Head of caudate nucleus (tissue), 42 donors: ENCODE measurements at places on chromosomes 7 and 10.

GRCh38 chr10:43739161-43739560 is 90.5 kb upstream of the ZNF32 start:
- DNase-seq, result no peak

GRCh38 chr7:155460926-155461613 is 3.1 kb downstream of the EN2 start:
- DNase-seq, result no peak

DNA sequence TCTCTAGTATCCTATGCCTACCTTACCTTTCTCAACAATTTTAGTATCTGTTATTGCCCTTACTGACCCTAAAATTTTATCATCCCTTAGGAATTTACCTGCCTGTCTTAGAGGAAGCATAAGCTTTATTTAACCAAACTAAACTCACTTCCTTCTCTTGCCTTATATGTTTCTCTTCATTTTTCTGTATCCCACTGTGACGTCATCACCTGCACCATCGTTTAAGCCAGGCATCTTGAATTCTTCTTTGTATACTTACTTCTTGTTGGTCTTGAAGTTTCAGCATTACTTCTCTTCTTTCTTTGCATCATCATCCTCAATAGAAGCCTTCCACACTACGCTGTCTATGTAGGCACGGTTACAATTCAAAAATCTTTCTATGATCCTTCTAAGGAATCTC is 231.0 kb upstream of the SMIM30 start:
- no peak for DNase-seq

DNA sequence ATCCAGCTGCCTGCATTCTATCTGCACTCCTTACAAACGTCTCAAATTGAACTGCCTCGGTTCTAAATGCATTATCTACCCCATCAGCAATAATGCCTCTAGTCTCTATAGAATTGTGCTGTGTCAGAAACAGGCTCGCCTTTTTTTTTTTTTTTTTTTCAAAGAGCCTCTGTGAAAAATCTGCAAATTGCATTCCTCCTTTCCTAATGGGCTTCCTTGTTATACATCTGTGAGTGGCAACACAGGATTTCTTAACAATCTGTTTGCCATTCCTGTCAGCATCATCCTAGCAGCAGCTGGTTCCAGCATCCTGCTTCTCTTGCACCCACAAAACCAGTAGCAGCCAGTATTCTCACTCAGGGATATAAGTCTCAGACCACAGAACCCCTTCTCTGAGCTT is 413.5 kb upstream of the SEMA3D start:
- DNase-seq, result no peak

DNA sequence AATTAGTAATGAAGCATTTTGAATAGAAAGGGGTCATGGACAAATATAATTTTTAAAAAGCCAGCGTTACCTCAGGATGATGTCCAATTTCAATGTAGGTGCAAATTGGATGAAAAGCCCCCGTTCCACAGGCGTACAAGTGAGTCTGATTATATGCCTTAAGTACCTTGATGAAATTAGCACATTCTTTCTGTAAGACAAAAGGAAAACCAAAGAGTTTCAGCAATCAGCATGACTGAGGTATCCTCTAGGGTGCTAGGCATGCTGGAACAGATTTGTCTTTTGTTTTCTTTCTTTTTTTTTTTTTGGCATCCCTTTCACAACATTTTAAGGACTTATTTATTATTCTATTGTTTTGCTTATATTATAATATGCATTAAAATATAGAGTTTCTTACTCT is 84.2 kb downstream of the SEMA3A start:
- DNase-seq, result no peak

GRCh38 chr10:77593771-77594470 is 43.7 kb downstream of the KCNMA1 start:
- DNase-seq, result no peak

- DNase-seq, result no peak
These were observed 559.4 kb upstream of the GALNT17 start for GRCh38 chr7:70572571-70572970.
